ENCODE measurements at places on chromosomes 12 and 14.

DNA sequence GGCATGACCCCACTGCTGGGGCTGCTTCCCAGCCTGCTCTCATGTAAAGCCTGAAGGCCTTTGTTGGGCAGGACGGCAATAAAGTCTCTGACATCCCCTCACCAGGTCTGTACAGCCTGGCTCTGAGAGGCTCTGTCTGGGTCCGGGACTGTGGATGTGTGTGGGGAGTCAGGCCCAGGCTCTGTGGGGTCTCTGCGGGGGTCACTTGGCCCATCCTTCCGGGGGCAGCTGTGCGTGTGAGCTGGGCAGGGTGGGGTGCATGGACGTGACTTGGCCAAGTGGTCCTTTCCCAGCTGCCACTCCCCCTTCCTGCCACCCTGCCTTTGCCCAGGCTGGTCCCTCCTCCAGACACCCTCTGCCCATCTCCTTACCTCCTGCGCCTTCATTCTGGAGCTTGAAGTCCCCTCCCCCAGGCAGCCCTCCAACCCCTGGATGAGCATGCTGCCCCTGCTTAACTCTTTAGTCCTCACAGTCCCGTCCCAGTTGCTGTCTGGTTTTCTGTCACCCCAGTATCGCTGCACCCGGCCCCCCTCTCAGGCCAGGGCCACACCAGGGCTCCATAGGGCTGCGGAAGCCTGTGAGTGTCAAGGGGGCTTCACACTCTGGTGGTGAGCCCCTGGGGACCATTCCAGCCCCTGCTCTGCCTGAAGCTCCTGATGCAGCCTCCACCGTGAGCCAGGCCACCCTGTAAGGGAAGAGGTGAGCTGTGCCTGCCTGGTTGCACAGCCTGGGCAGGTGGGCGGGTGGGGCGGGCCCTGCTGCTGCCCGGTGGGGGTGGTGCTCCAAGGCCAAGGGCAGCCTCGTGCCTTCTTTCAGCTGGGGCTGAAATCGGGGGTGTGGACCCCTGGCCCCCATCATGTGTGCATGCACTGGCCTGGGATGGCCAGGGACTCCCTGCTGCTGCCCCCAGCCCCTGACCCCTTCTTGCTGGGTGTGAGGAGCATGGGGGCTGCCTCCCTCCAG lies 25.5 kb upstream of the KIF26A start:
- no peak for DNase-seq

GRCh38 chr12:7142809-7143465 lies 12.8 kb downstream of the CLSTN3 start:
- no peak for DNase-seq

DNA sequence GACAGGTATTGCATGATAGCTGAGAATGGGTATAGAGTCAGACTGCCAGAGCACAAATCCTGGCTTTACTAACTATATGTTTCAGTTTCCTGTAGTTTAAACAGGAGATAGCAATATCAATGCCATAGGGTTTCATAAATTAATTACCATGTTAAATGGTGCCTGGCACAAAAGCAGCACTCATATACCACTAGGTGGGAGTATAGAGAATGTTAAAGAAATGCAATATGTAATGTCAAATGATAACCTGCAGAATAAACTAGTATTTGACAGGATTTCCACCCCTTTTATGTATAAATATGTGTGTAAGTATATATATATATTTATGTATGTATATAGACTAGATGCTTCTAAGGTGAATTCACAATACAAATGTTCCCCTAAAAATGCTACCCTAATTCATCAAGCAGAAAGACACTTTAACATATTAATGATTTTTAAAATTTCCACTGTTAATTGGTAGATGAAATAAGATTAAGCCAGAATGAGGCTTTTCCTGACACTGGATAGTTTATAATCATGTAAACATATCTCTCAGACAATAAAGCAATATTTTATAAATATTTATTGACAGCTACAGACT lies 8.6 kb downstream of the WDR89 start:
- DNase-seq, result no peak

- DNase-seq, result no peak
Observed at GRCh38 chr12:113804961-113805600, 161.0 kb downstream of the RBM19 start.

DNA sequence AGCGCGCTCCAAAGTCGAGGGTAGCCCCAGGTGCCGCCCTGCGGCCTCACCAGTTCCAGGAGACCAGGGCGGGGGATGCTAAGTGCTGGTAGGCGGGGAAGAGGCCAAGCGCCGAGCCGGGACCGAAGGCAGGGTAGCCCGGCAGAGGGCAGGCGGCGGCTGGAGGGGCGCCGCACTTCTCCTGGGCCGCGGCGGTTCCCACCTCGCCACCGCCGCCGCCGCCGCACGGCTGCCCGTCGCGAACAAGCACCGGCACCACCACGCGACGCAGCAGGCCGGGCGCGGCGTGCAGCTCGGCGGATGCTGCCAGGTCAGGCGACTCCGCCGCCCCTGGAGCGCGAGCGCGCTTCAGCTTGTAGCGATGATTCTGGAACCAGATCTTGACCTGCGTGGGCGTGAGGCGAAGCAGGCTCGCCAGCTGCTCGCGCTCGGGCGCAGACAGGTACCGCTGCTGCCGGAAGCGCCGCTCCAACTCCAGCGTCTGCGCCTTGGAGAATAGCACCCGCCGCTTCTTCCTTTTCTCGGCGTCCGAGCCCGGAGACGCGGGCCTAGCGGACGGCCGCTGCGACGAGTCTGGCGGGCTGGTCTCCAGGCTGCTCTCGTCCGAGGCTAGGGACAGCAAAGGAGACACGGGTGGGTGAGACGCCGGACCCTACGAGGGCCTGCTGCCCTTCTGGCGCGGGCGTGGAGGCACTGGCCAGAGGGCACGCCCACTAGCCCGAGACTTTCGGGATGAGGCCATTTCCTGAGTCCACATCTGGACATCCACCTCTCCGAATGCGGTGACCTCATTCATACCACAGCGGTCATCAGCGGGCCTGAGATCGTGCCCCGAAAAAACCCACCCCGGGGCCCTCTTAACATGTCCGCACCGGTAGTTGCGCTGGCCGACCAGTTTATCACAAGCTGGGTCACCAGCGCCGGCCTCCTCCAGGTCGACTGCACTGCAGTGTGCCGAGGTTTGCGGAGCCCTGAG lies 1.3 kb downstream of the NKX2-8 start:
- DNase-seq, result no peak

DNA sequence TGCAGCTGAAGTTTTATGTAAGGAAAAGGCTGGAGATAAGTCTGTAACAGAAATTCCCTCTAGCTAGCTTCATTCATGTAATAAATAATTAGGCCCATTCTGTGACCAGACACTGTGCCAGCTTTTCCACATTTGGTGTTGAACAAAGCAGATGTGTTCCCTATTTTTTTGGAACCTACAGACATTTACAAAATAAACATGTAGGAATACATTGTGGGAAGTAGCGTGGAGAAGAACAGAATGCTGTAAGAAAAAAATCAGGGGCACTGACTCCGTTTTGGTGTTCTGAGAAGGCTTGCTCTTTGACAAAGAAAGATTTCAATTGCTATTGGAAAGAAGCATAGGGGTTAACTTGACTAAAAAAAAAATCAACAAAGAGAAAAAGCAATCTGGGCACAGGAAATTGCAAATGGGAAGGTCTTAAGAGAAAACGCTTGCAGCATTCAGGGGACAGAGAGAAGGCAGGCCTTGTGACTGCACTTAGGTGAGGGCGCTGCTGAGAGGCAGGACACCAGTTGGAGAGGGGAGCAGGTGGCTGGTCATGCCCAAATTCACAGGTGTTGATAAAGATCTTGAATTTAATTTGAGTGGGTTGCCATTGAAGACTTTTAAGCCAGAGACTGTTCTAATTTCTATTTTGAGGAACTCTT lies 4.0 kb downstream of the FAR2 start:
- DNase-seq, result no peak

DNA sequence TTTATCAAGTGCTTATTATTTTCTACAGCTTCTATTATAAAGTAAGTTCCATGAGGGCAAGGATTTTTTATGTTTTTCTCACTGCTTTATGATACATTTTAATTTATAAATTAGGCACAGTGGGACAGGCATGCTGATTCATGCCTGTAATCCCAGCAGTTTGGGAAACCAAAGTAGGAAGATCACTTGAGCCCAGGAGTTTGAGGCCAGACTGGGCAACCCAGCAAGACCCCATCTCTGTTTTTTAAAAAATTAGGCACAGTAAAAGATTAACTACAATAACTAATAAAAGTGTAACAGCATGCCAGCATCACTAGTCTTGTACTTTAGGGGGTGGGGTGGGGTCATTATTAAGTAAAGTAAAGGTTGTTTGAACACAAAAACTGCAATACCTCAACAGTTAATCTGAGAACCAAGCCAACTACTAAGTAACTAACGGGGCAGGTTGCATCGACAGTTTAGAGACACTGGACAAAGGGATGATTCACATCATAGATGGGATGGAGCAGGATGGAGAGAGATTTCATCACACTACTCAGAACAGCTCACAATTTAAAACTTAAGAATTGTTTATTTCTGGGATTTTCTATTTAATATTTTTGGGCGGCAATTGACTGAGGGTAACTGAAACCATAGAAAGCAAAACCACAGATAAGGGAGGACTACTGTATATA lies 119.5 kb downstream of the PLEKHA5 start:
- no peak for DNase-seq

DNA sequence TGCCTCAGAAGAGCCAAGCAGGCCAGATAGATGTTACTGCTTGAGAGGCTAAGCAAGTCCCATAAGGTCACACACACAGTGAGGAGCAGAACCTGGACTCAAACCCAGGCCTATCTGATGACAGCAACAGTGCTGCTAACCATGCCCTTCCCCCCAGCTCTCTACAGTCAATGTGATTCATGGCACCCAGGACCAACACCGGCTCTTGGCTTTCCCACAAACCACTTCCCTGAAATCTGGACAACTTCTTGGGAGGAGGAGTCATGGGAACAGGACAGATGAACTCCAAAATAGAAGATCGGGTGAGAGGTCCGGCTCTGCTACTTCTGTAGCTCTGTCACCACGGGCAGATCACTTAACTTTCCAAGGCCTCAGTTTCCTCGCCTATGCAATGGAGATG lies 716 bp upstream of the PTGDR start:
- DNase-seq, result no peak

GRCh38 chr14:28496364-28496763 lies 270.2 kb upstream of the FOXG1 start:
- no peak for DNase-seq

DNA sequence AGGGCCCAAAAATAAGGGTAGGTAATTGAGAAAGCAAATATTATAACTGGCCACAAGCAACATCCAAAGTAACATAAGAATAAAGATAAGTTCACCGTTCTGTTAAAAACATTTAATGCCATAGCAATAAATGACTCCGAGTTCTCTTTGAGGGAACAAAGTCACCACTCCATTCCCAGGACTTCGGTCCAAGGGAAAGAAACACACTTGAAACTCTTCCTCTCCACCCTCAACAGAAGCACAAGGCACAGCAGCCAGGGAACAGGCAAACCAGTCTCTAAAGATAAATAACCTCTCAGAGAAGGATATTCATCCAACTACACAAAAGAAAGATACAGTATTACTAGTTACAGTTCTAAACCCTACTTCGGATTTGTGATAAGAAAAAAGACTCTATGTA lies 2.5 kb downstream of the SETD3 start:
- no peak for DNase-seq

DNA sequence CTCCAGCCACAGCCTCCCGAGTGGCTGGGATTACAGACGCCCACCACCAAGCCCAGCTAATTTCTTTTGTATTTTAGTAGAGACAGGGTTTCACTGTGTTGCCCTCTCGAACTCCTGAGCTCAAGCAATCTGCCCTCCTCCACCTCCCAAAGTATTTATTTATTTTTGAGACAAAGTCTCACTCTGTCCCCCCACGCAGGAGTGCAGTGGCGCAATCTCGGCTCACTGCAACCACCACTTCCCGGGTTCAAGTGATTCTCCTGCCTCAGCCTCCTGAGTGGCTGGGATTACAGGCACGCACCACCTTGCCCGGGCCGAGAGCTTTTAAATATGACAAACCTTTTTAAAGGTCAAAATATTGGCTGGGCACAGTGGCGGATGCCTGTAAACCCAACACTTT lies 14.6 kb downstream of the NUMB start:
- DNase-seq, result no peak

GRCh38 chr14:21734457-21735074 lies 60.9 kb upstream of the OR4E1 start:
- DNase-seq, result no peak

DNA sequence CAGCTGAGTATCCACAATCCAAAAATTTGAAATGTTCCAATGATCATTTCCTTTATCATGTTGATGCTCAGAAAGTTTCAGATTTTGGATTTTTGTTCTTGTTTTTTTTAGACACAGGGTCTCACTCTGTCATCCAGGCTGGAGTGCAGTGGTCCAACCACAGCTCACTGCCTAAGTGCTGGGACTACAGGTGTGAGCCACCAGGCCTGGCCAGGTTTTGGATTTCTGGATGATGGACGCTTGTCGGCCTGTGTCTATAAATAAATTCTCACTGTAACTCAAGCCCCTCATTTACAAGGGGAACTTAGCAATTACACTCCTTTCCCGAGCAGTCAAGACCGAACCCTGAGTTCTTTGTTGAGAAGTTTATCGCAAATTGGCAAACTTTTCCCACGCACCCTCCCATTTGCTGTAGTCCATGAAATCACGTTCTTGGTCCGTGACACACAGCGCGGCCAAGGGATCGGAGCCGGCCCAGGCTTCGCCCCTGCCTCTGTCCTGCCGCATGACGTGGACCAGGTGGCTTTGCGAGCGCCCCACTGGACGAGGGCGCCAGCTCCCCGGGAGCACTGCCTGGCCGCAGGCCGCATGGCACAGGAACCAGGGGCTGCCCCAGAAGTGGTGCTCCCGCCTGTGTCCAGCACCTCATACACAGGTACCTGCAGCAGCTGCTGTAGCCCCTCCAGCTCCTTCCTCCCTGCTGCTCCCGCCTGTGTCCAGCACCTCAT lies 14.0 kb upstream of the ANKLE2 start:
- DNase-seq, result no peak

GRCh38 chr12:78156751-78157150 lies 326.1 kb downstream of the NAV3 start:
- DNase-seq, result no peak

DNA sequence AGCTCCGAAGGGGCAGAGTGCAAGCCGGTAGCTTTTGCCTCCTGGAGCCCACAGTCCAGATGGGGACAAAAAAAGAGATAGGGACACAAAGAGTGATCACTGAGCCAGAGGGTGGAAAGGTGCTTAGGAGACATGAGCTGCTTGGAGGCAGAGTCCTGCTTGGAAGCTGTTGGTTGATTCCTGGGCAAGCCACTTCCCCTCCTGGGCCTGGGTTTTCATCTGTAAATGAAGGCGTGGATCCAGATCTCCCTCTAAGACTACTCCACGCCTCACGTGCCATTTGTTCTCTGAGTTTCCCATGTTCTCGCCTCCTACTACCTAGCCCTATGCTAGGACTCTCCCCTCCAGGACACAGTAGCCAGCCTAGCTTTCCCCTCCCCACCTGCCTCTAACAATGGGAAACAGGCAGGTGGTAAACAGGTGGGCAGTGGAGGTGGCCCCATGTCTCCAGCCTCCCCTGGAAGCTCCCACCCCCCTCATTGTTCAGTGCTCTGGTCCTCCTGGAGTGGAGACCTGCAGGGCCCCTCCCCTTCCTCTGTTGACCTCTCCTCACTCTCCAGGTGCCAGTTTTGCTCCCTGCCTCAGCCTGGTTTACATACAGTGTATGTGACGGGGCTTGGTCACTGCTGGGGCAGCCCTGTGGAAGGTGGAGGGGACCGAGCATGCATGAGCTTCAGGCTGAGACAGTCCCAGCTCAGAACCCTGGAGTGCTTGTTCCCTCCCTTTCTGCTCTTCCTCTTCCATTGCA lies 3.8 kb downstream of the SERPINA3 start:
- no peak for DNase-seq

All from hypothalamus (tissue), 51 donors.